ENCODE measurements at places on chromosomes 16 and 17. TPM values are rescaled to one million over a fixed set of nuclear protein-coding genes. Genes with fewer than 3 reads are reported as not detected.

The GPR139 gene
- not detected for total RNA-seq

The LCAT gene
- total RNA-seq: 73.8 TPM

GRCh38 chr16:3388325-3388724 lies 12.5 kb downstream of the ZSCAN32 start:
- no peak overlapping the region for H3K4me3 ChIP-seq
- no peaks in the 10 kb centered on the region for H3K27me3 ChIP-seq
- peaks cover 80% of the 10 kb centered on the region for H3K36me3 ChIP-seq
- no peak for DNase-seq
- H3K4me1 ChIP-seq: no peaks in the 10 kb centered on the region

The KRT20 gene
- total RNA-seq: not detected

DNA sequence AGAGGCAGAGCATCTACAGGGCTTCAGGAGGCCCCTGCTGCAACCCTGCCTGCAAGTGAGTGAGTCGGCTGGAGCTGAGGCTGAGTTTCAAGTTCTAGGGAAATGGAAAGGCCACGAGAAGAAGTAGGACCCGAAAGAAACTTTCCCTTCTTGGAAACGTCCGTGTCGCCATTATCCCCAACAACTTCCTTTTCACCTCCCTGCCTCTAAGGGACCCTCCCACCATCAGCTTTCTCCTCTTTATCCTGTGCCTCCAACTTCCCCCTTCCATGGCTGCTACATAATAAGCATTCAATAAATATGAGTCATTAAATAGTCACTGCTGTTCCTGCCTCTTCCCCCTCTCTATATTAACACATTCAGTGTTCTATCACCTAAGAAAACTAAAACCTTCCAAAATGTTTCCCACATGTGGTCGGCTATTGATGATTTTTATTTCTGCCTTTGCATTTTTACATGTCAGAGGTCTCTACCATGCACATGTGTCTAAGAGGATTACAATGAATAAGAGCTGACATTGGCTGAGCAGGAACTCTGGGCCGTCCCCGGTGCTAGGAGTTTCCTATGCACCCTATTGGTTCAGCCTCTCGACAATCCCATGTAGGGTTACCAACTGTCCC lies 115.9 kb upstream of the TNRC6C start:
- H3K27me3 ChIP-seq: no peaks in the 10 kb centered on the region
- DNase-seq: no peak
- H3K27ac ChIP-seq: no peak overlapping the region
- H3K4me1 ChIP-seq: no peaks in the 10 kb centered on the region

The CLDN6 gene
- total RNA-seq: 260 TPM

DNA sequence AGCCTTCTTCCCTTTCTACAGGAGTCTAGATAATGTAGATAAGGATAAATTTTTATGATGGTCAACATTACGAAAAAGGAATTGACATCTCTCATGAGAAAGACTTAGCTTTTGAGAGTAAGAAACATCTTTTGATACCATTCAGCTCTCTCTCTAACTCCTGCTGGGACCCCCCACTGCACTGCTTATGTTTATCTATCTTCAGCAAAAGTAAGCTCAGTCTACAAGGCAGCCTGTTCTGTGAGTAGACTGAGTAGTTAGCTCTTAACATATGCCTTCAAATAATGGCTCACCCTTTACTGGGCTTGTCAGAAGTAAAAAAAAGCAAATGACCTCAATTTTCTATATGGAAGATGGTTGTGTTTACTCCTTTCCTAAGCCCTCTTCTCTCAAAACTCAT lies 372.2 kb upstream of the CDH11 start:
- no peak overlapping the region for H3K4me3 ChIP-seq
- peaks cover 2% of the 10 kb centered on the region for H3K27me3 ChIP-seq
- no peak overlapping the region for H3K27ac ChIP-seq
- H3K4me1 ChIP-seq: peaks cover 10% of the 10 kb centered on the region
